ENCODE measurements at places on chromosomes 7 and 10.

DNA sequence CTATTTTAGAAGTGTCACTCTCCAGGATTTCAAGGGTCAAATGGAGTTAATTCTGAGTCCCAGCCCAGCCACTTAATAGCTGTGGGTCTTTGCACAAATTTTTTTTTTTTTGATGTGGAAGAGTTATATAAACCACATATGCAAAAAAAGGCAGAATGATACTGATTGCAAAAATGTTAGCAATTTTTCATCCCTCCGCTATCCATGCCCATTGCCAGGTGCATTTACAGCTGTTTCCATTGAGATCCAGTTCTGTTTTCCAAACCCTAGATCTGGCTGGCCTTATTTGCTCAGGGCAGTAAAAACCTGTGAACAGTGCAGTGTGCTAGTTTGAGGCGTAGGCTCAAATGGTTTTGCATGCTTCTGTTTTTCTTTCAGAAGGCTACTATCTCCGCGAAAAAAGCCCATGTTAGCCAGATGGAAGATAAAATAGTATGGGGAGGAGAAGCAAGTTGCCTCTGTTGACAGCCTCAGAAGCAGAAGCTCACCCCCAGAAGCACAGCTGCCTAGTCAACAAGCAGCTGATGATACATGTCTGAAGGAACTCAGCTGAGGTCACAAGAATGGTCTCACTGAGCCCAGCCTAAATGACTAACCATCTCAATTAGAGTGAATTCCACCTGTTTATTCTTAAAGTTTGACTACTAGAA, 997 bp upstream of the ZNF138 start:
- no peak for DNase-seq

DNA sequence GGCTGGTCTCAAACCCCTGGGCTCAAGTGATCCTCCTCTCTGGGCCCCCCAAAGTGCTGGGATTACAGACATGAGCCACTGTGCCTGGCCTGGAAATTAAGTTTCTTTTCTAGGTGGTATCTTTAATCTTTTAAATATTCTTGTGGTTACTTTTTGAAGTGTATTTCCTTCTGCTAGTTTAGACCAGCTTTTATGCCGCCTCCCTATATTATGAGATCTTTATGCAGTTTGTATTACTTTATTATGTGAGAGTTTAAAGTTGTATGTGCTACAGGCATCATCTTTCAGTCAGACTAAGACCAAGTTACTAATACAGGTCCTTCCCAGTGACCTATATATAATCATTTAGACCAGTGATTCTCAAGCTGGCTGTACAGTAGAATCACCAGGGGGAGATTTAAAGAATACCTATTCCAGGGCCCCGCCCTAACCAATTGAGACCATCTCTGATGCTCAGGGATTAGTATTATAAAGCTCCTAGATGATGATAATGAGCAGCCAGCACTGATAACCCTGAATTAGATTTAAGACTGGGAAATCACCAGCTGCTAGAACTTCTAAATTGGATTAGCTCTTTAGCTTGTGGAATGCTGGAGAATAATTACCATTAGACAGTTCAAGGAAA, 11.3 kb downstream of the INPP5F start:
- DNase-seq = no peak

GRCh38 chr10:22959292-22959691, 31.4 kb downstream of the ARMC3 start:
- DNase-seq = no peak

DNA sequence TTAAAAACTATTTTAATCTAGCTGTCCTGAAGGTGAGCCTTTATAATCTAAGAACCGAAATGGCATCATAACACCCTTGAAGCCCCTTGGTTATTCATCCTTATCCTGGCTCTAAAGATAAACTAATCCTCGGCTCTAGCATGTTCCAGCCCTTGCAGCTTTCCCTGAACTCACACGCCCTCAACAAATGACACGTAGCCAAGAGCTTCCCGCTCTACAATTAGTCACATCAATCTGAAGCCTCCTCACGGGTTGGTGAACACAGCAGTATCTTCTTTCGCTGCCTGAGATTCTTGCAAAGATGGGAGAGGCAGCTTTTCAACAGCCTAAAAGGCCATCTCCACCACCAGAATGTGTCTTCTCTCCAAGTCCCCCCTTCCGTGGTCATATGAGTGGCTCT, 4.1 kb downstream of the FRMD4A start:
- no peak for DNase-seq

DNA sequence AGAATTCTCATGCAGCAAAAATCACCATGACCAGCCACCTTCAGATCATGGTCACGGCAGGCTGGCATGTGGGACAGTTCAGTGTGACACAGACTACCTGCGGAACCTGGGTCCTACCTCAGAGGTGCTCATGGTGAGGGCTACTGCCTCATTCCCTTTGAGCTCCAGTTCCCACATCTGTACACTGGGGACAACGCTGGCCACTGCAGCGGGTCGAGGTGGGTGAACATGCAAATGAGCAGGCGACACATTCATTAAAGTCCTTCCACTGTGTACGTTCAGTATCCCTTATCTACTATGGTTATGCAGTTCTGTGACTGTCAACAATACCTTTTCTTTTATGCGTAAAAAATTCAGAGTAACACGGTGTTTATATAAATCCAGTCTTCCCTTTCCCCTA, 218.7 kb upstream of the AOAH start:
- DNase-seq = no peak

DNA sequence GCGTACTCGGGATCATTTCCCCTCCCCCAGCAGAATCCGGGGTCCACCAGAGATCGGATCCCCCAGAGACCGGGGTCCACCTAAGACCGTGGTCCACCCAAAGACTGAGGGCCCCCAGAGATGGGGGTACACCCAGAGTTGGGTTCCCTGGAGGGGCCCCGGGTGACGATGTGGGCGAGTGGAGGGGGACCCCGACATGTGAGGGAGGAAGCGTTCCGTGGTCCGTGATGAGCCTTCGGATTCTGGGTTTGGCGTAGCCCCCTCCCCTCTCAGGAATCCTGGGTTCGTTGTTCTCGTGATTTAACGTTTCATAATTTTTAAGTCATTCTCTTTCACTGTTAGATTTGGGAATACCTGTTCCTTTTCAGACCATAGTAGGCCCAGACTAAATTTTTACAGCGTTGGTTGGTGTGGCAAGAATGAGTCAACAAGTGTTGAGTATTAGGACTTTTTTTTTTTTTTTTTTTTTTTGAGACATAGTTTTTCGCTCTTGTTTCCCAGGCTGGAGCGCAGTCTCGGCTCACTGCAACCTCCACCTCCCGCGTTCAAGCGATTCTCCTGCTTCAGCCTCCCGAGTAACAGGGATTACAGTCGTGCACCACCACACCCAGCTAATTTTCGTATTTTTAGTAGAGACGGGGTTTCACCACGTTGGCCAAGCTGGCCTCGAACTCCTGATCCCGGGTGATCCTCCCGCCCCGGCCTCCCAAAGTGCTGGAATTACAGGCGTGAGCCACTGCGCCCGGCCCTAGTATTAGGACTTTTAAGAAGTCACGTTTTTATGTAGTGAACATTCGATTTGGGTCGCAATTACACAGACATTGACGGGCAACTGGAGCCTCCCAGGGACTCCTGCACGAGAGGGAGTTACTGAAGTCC, 672 bp downstream of the GTPBP4 start:
- no peak for DNase-seq

DNA sequence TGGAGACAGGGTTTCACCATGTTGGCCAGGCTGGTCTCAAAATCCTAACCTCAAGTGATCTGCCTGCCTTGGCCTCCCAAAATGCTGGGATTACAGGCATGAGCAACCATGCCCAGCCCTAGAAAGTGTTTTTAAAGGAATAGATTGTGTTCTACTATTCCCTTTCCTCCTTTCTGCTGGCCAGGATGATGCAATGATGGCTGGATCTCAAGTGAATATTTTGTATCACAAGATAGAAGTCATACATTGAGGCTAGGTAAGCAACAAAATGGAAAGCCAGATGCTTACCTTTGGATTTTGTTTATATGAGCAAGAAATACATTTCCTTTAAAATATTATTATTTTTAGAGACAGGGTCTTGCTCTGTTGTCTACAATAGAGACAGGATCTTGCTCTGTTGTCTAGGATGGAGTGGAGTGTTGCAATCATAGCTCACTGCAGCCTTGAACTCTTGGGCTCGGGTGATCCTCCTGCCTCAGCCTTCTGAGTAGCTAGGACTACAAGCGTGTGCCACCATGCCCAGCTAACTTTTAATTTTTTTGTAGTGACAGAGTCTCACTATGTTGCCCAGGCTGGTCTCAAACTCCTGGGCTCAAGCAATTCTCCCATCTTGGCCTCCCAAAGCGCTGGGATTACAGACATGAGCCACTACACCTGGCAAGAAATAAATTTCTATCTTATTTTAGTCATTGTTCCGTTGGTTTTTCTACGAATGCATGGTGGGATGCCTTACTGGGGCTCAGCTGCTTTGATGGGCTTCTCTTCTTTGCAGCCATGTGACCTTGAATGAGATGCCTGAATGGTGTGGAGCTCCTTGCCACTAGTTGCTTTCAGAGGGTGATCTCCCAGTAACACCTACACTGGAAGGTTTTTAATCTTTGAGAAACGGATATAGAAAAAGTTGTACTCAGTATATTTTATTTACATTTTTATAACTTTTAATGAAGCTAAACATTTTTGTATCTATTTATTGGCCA, 5.8 kb upstream of the AEBP1 start:
- DNase-seq = no peak

DNA sequence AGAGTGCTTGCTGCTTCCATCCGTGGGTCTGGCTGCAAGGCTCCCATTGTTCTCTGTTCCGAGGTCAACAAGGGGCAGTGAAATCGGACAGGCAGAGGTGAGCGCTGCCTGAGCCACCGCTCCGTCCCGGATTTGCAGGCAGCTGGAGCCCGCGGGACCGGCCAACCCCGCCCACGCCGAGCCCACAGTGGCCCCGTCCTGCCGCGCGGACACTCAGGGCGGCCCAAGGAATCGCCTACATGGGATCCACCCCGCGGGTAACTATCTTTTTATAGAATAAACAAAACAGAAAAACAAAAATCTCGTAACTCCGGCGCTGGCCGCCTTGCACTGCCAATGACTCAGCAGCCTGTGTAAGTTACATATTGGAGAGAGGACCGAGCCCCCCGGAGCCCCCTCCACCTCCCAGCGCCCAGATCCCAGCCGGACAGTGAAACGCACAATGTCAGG, 1.9 kb downstream of the BNIP3 start:
- no peak for DNase-seq

GRCh38 chr7:38070718-38071117, 107.3 kb upstream of the STARD3NL start:
- DNase-seq = no peak

DNA sequence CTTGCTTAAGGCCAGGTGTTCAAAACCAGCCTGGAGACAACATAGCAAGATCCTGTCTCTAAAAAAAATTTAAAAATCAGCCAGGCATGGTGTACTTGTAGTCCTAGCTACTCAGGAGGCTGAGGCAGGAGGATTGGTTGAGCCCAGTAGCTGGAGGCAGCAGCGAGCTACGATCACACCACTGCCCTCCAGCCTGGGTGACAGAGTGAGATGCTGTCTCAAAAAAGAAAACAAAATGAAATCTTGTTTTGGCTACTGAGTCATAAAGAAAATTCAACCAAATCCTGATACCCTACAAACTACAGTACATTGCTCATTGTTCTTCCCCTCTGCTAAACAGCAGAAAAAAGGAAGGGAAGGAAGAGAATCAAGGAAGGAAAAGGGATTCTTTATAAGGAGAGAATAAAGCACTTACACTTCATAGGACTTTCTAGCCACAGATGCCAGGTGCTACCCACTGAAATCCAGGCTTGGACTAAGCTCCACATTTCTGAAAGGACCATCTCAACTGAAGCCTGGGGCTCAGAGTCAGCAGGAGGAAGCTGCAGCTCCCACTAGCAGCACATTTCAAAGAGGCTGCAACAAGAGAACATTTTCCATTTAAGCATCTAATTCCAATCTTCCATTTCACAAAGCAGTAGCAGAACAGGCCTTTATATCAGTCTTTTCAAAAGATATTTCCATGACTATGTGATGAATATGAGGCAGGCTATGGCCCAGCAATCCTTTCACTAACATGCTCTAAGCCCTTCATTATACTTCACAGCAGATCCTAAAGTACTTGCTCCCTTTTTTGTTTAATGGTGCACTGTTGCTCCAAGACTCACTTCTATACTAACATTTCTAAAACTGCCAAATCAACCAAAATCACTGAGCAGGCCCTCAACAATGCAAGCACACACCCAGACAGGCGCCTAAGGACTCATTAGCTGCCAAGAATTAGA, 13.5 kb downstream of the TNPO3 start:
- no peak for DNase-seq

GRCh38 chr7:70416986-70417655, 714.8 kb upstream of the GALNT17 start:
- DNase-seq = no peak
